ENCODE measurements at places on chromosomes 5 and 9.

- peak; percentile 50 for DNase-seq
Observed at GRCh38 chr9:97412626-97413385, 910 bp downstream of the TDRD7 start.

GRCh38 chr9:115213818-115214334, 95.9 kb upstream of the TNC start:
- no peak for DNase-seq

DNA sequence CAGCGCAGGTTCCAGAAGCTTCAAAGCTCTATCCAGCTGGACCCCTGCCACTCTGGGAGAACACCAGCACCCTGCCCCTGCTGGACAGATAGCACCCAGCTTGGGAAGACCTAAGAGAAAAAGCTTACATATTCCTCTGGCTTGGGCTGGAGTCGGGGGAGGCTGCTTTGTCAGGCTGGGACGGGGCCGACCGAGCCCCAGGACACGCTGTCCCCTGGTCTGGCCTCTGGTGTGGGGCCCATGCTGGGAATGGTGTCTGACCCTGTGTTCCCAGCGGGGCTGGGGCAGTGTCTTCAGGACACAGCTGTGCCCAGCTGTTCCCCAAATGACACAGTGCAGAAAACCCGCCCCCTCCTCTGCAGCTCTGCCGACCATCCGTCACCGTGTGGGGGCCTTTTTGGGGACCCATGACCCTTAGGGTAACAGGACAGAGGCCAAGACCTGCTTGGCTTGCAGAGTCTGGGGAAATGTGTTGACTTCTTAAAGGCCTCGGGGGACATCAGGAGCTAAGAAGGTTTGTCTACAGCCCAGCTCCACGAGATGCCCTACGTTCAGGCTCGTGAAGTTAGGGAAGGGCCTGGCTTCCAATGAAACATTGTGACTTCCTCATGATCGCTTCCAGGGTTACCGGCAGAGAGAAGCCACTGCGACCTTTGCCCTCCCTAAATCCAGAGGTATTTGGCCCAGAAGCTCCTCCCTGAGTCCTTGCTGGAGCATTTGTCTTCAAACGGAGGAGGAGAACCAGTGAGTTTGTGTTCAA, 20.4 kb upstream of the SLC2A6 start:
- no peak for DNase-seq

GRCh38 chr9:13113751-13114150, 165.7 kb downstream of the MPDZ start:
- no peak for DNase-seq

DNA sequence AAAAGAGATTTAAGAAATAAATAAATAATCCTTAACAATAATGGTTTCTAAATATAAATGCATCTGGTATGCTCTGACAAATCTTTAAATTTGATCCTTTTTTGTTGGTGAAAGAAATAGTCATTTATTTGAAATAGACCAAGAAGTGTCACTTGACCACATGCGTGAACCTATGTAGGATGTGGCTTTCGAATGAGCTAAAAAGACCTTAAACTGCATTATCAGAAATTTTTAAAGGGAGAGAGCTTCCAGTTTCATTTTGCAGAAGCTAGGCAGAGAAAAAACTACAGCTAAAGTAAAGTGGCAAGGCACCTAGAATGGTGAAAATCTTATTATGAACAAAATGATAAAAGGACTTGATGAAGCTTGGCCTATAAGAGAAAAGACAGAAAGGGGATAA, 309.2 kb upstream of the EFNA5 start:
- no peak for DNase-seq

- DNase-seq: peak; percentile 6
Observed at GRCh38 chr5:15079566-15079965, 208.0 kb upstream of the ANKH start.

GRCh38 chr5:60196385-60197113, 303.0 kb upstream of the PDE4D start:
- no peak for DNase-seq

- no peak for DNase-seq
Observed at GRCh38 chr5:132751971-132752580, 4.8 kb downstream of the CCNI2 start.

GRCh38 chr5:159777049-159777660, 139.1 kb upstream of the ADRA1B start:
- DNase-seq: no peak

GRCh38 chr5:146025681-146026080, 79.7 kb downstream of the PLAC8L1 start:
- DNase-seq: no peak

DNA sequence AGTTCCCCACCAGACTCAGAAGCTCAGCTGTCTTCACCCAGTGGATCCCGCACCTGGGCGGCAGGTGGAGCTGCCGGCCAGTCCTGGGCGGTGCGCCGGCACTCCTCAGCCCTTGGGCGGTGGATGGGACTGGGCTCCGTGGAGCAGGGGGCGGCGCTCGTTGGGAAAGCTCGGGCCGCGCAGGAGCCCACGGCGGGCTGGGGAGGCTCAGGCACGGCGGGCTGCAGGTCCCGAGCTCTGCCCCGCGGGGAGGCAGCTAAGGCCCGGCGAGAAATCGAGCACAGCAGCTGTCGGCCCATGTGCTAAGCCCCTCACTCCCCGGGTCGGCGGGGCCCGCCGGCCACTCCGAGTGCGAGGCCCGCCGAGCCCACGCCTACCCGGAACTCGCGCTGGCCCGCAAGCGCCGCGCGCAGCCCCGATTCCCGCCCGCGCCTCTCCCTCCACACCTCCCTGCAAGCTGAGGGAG, 560.0 kb downstream of the BRINP1 start:
- no peak for DNase-seq

DNA sequence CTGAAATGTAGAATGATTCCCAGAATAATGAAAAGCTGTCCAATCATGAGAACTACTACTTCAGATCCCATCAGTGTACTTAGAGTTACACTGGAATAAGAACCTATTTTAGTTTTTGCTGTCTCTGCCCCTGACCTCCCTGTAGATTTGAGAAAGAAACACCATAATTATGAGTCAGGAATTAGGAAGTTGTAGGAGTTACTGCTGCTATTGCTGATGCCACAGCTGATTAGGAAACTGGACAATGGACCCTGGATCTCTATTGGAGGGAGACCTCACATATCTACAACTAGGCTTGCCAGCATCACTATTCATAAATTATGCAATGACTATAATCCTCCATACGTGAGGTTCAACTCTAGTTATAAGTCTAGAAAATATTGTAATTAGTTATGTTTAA, 48.8 kb upstream of the EDIL3 start:
- no peak for DNase-seq

DNA sequence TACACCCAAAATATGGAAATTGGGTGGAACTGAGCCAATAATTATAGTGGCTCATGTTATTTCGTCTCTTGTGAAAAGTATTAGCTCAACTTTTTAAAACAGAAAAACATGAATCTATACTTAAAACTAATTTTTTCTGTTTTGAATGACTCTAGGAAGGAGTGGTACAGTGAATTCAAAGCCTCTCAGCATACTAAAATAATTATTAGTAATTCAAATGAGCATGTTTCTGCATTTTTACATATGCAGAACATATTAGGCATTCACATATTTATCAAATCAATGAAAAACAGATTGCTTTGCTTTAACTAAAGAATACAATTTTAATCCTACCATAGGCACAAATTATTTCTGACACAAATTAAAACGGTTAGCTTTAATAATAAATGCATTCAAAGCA, 54.3 kb downstream of the CSNK1A1 start:
- no peak for DNase-seq

DNA sequence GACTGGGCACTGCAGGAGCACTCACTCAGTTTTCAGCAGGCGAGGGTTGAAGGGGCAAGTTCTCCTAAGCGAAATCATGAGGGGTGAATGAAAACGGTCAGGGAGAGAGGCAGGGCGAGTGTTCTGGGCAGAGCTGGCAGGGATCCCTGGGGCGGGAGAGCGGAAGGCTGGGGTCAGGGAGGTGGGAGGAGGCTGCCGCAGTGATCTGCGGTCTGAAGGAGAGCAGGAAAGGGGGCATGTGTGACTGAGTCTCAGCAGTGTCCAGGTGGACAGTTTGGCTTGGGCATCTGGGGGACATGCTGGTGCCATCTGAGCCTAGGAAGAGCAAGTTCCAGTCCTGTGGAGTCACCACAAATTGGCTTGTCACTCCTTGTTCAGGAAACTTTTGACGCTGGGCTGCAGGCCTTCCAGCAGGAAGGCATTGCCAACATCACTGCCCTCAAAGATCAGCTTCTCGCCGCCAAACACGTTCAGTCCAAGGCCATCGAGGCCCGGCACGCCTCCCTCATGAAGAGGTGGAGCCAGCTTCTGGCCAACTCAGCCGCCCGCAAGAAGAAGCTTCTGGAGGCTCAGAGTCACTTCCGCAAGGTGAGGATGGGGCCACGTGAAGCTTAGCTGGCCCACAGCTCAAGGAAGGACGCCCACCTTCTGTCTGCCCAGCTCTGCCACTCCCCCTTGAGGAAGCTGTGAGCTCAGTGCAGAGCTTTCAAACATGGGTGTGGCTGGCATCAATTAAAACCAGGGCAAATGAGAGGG, 31.1 kb downstream of the DYNC2I2 start:
- no peak for DNase-seq

All from pons (tissue), 1 donor.